ENCODE measurements at places on chromosomes 3 and 15. TPM values are rescaled to one million over a fixed set of nuclear protein-coding genes. Genes with fewer than 3 reads are reported as not detected.

The SLC26A6 gene
- total RNA-seq = 44.9 TPM

The FGF7 gene
- not detected for total RNA-seq

GRCh38 chr3:117553461-117553860 is 843.9 kb downstream of the TUSC7 start:
- H3K4me1 ChIP-seq = peaks cover 3% of the 10 kb centered on the region
- H3K36me3 ChIP-seq = no peaks in the 10 kb centered on the region
- no peak overlapping the region for H3K4me3 ChIP-seq
- H3K27me3 ChIP-seq = no peaks in the 10 kb centered on the region
- no peak overlapping the region for H3K27ac ChIP-seq
- peak; percentile 25 for DNase-seq

DNA sequence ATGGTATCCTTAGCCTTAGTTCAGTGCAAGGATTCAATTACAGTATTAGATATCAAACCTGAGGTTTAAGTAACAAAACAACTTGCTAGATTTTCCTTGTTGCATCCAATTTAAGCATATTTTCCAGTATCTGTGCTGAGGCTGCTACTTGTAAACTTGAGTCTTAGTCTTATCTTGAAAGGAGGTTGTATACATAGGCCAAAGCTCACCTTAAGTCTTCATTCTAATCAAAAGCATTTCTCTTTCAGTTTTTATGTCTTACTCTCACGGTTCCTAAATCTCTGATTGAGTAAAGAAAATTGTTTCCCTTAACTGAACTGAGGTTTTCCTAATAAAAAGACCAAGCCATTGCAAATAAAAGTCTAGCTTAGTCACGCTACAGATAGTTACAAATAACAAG is 52.6 kb downstream of the U2SURP start:
- no peak overlapping the region for H3K27ac ChIP-seq
- no peak for DNase-seq
- peaks cover 43% of the 10 kb centered on the region for H3K36me3 ChIP-seq
- H3K4me1 ChIP-seq = no peaks in the 10 kb centered on the region
- H3K27me3 ChIP-seq = no peaks in the 10 kb centered on the region
- H3K4me3 ChIP-seq = no peak overlapping the region

The SLC22A14 gene
- total RNA-seq = not detected

DNA sequence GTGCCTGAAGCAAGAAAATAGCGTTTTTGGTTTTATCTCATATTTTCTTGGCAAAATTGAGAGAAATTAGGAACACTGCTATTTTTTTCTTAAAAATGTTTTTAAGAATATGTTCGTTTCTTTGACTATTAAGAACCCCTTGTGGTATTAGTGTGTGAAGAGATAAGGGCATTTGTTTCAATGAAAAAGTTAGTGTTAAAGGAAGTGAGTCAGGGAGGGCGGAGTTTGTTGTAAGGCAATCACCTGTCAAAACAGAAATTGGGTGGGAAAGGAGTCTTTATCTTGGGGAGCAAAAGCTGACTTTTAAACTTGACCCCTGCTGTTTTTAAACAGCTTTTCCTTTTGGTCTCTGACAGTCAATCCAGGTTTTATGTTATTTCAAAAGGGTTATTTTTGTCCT is 4.2 kb downstream of the RAP2B start:
- H3K4me3 ChIP-seq = peak overlapping the region; percentile 95
- H3K27me3 ChIP-seq = no peaks in the 10 kb centered on the region
- peaks cover 30% of the 10 kb centered on the region for H3K36me3 ChIP-seq
- H3K4me1 ChIP-seq = peaks cover 28% of the 10 kb centered on the region

The NBEAL2 gene
- total RNA-seq = 50.7 TPM

Measured in PC-3 (cell line).